CD4-positive, alpha-beta T cell treated with Interleukin-21 for 1 hour (primary cell): ENCODE measurements at places on chromosomes 5 and 9.

DNA sequence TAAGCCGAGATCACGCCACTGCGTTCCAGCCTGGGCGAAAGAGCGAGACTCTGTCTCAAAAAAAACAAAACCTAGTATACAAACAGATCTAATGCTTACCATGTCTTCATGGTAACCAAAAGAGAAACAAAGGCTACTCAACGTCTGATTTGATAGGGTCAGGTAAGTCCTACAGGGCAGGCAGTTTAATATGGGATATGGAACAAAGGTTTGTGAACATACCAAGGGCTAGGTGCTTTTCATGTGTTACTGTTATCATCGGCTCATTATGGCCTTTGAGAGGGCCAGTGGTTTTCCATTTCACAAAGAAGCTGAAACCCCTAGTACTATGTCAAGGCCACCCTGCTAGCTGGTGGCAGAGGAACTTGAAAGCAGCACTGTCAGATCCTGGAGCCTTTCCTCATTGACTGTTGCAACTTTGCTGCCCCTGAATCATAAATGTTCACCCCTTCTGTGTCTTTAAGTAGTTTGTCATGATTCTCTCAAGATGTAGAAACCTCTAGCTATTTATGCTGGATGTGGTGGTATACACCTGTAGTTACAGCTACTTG lies 5.1 kb downstream of the IQGAP2 start:
- no peak for DNase-seq

DNA sequence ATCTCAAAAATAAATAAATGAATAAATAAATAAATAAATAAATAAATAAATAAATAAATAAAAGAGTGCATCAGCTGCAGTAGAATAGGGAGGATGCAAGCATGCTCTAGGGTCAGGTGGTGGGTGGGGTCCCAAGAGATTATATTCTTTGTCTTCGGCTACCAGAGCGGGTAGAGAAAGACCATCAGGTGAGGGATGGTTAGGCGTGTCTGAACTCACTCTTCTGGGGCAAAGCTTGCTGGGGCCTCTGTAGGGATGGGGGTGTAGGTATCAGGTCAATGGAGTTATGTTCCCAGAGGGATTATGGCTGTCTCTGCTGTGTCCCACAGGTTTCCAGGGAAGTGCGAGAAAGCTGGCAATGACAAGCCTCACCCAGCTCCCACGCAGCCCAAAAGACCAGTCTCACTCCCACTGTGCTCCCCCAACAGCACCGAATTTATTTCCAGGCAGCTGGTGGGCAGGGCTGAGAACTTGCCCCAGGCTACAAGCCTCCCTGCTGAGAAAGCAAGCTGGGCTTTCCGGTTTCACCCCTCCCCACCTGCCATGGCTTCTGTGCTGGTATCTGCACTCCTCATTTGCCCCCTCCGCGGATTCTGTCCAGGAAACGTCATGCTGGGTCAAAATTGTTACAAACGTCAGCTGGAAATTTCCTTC lies 180.8 kb downstream of the LURAP1L start:
- DNase-seq = no peak

DNA sequence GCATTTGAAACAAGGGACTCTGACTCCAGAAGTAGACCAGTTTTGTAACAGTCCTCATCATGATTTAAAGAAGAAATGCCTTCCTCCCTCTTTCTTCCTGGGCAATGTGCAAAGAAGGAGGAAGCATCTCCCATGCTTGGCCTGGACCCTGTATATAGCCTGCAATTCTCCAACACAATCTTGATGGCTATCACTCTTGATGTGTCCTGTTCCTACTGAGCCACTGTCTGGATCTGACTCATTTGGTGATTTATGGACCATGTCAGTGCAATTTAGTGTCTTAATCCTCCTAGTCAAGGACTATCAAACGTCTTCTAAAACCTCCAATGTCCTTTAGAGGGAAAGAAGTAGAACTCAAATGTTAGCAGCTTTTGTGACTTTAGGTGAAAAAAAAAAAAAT lies 697.3 kb downstream of the TLR4 start:
- DNase-seq = no peak

DNA sequence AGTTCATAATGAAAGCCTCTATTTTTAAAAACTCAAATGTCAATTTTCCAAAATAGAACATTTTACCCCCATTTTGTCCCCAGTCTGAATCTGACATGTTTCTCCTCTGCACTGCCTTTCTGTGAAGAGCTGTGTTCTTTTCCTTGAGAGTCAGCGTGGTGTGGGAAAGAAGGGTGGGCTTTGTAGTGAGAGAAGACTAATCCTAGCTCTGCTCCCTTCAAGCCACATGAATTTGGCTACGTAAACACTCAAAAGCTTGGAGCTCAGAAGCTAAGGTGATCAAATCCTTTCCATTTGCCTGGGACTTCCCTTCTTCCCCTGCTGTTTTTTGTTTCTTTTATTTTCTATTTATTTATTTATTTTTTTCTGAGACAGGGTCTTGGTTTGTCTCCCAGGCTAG lies 598.5 kb downstream of the TLR4 start:
- no peak for DNase-seq

DNA sequence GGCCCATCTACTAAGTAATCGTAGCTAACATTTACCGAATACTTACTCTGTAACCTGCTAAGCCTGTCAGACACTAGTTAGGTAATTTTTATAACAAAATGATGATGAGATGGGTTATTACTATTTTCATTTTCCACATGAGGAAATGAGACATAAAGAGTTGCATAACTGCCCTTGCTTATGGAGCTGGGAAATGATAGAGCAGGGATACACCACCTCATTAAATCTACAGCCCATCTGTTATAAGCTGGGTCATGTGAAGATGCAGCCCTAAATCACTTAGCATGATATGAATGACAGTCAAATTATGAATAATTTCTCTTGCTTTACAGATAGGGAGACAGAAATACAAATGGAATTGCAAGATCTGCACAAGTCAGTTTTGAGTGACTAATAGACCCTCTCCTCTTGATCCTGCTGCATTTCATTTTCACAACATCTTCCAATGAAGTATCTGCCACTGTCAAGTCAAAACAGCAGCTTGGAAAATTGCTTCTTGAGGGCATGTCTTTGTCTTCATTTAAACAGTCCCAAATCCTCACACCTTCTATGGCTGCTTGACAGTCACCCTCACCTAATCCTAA lies 364.7 kb downstream of the PRELID2 start:
- no peak for DNase-seq

DNA sequence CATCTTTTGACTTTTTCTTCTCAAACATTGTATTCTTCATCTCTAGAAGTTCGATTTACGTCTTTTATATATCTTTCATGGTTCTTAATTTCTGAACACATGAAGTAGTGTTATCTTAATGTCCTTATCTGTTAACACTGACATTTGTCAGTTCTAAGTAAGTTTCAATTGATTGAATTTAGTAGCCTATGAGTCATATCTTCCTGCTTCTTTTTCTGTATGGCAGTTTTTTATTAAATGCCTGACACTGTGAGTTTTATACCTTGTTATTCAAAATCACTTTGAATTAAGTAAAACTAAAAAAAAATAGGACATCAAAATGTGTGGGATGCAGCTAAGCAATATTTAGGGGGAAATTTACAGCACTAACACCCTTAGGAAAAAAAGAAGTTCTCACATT lies 707.0 kb upstream of the ACO1 start:
- no peak for DNase-seq

DNA sequence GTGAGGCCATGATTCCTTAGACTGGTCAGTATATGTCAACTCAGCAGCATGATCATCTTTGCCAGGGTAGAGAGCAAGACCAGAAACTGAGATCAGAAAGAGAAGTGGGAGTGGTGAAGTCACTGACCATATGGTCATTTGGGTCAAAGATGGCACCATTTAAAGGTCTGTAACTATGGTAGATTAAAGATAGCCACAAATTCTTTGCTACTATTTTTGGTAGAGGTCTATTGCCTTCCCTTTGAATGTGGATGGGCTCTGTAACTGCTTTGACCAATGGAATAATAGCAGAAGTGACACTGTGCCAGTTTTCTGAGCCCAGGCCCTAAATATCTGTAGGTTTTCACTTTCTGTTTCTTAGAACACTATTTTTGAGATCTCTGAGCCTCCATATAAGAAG lies 117.6 kb downstream of the PCSK1 start:
- DNase-seq = no peak

DNA sequence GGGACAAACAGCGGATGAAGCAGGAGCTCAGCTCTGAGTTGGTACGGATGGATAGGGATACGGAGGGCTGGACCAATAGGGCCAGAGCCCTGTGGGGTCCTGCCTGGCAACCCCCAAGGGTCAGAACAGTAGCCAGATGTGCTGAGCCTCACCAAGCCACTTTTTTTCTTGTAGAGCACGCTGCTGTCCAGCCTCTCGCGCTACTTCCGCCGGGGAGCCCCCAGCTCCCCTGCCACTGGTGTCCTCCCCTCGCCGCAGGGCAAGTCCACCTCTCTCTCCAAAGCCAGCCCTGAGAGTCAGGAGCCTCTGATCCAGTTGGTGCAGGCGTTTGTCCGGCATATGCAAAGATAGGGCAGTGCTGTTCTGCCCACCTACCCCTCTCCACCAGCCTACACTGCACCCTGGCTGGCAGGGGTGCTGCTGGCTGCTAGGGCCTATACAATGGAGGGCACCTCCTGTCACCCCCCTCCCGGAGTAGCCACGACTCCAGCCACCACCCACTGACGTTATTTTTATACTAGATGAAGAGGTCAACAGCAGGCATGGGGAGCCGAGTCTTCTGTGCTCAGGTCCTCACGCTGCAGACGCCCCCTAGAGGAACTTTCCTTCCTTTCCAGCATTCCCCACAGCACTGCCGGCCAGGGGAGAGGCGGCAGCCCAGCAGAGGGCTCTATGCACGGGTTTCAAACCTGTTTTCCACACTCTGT lies 21.6 kb downstream of the SH3GLB2 start:
- DNase-seq = peak; percentile 56

DNA sequence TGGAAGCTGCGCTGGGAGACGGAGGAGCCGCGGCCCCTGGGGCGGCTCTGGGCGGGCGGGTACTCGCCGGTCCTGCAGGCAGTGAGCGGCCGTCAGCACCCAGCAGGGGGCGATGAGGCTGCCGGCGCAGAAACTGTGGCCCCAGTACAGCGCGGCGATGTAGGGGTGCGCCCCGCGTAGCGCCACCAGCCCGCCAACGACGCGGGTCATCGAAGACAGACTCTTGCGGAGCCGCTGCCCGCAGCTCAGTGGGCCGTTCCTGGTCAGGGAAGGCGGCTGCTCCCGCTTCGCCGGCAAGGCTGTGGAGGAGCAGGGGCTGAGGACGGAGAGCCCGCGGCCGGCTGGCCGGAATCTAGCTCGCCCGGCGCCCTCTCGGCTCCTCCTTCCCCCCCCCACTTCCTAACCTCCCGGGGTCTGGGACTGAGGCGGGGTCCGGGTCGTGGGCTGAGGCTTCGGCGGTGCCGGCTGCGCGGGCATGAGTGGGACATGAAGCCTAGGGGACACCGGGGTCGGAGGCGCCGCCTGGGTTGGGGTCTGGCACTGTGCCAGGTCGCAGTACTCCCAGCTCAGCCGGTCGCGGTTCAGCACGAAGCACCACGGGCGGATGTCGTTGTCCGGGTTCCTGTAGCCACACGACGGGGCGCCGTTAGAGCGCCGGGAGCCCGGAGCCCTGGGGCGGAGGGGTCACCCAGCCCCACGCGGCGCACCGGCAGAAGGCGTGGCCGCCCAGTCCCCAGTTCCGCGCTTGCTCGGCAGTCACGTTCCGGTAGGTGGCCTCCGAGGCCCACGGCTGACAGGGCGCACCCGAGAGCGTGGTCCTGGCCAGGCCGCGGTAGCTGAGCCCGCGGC lies 3.6 kb upstream of the PFN3 start:
- peak; percentile 91 for DNase-seq

GRCh38 chr5:74067748-74068541 lies 441.9 kb downstream of the ARHGEF28 start:
- DNase-seq = no peak

GRCh38 chr9:2809692-2810419 lies 34.0 kb downstream of the PUM3 start:
- DNase-seq = no peak

- no peak for DNase-seq
Measured at GRCh38 chr9:131238402-131239021, 37.8 kb downstream of the FAM78A start.
